ENCODE measurements at places on chromosomes 12 and 14.

- DNase-seq = no peak
Measured at GRCh38 chr12:40168868-40169267, 55.9 kb upstream of the LRRK2 start.

- no peak for DNase-seq
Measured at GRCh38 chr14:77190977-77191376, 9.4 kb downstream of the TMEM63C start.

- DNase-seq = no peak
Measured at GRCh38 chr12:130572553-130572952, 143.5 kb downstream of the RIMBP2 start.

DNA sequence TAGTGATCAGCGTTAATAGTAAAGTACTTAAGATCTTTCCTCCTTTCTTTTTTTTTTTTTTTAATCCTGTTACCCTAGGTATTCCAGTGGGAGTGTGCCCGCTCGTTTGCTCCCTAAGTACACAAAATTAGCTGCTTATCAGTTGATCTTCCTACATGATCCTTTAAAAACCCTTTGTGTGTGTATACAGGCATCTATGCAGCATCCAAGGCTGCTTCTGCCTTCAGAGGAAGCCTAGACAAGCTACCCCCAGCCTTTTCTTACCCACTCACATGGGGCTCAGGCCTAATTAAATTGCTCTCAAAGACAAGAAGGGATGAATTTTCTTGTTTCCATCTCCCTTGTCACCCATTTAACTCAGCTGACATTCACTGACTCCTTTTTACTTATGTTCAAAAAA is 343.4 kb upstream of the LMO3 start:
- no peak for DNase-seq

DNA sequence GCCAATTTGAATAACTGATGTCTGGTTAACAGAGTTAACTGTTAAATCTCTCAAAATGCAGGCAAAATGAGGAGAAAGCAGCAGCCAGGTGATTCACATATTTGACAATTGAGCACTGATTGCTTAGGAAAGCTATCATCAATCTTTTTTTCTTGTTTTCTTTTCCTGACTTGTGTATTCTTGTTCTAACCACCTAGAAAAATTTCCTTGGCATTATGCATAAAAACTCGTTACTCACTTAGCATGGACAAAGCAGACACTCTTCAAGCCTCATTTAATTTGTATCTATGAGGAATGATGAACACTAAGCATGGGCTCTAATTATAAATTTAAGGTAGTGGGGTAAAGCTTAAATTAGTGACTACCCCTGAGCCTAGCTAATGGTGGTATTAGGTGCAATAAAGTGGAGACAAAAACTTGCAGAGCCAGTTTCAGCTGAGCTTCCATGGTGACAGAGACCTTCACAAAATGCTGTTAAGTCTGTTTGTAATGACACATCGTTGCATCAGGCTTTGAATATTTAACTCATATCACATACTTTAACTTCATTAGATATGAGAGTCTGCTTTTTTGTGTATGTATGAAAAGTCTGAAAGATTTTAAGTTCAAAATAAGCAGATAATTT is 52.0 kb downstream of the RASSF9 start:
- DNase-seq = no peak

DNA sequence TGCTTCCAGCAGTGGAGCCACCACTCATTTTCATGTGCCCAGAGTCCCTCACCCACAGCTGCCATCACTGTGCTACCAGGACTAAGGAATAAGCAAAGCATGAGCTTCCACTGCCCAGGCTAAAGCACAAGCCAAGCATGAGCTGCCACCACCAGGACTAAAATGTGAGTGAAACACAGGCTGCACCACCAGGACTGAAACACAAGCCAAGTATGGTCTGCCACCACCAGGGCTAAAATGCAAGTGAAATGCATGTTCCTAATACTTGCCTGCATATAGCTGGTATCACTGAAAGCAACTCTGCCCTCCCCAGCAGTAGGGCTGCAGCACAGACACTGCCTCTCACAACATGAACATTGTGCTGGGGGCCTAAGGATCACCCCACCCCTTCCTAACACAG is 30.0 kb downstream of the CEP83 start:
- DNase-seq = no peak

DNA sequence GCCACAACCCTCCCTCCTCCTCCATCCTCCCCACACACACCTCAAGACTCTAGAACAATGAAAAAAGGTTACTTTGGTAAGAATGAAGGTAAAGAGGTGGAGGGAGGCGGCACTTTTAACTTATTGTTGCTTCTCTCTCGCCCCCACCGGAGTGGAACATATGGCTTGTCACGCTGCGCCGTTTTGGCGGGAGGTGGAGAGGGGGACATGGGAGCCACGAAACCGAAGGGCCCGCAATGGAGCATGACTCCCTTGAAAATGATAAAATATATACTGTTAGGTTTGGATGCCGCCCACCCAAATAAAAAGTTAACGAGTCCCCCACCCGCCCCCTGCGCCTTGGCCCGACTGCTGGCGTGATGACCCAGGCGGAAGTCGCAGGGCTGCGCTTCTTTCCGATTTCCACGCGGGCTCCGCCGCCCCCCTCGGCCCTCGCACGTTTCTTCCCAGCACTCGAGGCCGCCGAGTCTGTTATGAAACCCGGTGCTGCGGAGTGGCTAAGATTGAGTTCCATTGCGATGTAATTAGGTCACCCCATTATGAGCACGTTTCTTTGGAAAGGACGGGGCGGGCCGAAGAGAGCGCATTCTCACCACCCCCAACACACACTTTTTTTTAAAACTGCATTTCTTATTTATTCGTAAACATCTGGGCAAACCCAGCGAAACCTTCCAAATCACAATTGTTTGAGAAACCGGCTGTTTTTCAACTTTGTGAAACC is 1.4 kb upstream of the ZFP36L1 start:
- DNase-seq = peak; percentile 70

DNA sequence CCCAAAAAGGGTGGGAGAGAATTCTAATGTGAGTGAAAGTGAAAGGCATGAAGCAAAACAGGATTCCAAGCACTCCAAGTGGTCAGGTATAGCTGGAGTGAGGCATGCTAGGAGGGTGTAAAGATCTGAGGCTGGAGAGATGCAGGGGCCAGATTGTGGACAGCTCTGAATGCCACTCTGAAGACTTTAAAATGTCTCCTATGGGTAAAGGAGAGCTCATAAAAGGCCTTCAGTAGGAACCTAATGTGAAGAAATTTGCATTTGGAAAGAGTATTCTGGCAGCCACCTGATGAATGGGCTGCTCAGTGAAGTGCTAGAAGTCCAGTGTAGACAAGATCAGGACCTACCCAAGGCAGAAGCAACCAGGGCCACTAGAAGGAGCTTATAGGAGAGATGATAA is 68.9 kb downstream of the DNAI7 start:
- no peak for DNase-seq

DNA sequence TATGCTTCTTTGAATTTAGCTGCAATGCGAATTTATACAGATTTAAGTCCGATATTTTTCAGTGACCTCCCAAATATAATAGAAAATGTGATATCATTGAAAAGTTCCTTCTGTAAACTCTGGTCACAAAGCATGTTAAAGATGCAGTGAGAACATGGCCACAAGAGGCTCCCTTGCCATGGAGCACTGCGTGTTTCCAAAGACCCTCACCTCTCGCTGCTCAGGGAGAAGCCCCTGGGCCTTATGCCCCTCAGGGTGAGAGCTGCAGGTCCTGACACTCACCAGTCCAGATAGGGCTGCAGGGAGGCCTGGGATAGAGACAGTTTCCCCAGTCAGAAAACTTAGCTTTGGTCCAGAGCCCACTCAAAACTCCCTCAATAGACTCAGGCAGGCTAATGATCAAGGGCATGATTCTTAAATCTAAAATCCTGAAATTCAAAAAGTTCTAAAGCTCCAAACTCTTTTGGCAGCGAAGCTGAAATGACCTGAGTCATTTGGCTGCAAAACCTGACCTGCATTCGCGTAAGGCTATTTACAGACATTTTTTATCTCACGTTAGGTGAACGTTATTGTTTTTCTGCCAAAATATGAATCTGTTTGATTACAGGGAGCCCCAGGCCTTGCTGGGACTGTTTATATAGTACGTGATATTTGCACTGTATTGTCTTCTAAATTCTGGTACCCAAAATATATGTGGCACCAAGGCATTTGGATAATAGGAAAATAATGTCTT is 67.8 kb downstream of the CAPZA3 start:
- DNase-seq = no peak

- no peak for DNase-seq
Measured at GRCh38 chr14:33986804-33987203, 35.9 kb upstream of the EGLN3 start.

DNA sequence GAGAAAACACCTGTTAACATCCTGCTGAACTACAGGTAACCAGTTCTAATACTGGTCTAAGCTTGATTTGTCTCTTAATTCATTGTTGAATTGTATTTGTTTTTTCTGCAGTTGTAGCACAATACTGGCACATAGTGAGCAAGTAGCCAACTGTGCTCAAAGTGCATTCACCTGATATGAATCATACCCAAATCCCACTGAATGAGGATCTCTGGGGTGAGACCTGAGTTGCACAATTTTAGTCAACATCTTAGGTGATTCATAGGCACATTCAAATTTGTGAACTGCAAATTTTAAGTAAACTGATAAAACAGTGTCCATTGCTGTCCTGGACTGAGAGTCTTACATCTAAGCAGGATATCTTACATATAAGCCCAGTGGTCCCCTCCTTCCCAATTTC is 12.8 kb downstream of the KCNC2 start:
- DNase-seq = no peak

GRCh38 chr12:71748081-71748850 is 6.4 kb upstream of the RAB21 start:
- DNase-seq = no peak

- no peak for DNase-seq
Measured at GRCh38 chr14:103740991-103741689, 25.5 kb downstream of the ZFYVE21 start.

GRCh38 chr14:30069536-30069935 is 141.9 kb upstream of the PRKD1 start:
- DNase-seq = no peak

DNA sequence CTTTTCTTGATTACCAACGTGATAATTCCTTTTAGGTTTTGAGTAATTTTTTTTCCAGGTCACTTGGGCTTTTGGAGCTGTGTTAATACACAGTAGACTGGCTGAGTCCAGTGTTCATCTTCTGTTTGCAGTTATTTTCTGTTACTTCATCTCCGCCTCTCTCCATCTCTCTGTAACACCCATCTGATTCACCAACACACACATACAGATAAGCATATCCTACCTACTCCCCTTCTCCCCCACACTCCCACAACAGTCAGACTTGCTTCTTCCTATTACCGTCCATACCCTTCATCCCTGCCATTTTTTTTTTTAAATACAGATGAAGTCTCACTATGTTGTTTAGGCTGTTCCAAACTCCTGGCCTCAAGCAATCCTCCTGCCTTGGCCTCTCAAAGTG is 72.7 kb upstream of the MANSC4 start:
- no peak for DNase-seq

- no peak for DNase-seq
Measured at GRCh38 chr12:94032368-94032767, 116.0 kb upstream of the PLXNC1 start.

- DNase-seq = no peak
Measured at GRCh38 chr14:69137843-69138535, 14.9 kb downstream of the DCAF5 start.

GRCh38 chr14:105377555-105378182 is 20.7 kb upstream of the TEX22 start:
- DNase-seq = no peak

Data from T-helper 22 cell (primary cell).